ENCODE measurements at places on chromosomes 4 and X. TPM values are rescaled to one million over a fixed set of nuclear protein-coding genes. Genes with fewer than 3 reads are reported as not detected.
A peak's percentile ranks its signal among the peaks of the same experiment; 100 is the strongest.

DNA sequence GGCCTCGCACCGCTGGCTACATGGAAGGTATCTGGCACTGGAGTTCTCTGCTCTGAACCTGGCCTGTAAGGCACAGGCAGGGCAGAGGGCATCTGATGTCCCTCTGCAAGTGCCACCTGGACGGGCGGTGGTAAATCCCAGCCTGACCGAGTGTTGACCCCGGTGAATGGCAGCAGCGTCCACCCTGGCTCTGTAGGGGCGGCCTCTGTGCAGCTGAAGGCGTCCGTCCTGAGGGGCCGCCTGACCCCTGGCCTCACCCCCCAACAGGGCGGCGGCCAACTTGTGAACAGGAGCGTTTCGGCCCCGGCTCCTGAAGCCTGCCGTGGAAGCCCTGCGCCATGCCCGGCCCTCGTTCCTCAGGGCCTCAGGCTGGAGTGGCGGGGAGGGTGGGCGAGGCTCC is 51.4 kb downstream of the CPZ start:
- no peaks in the 10 kb centered on the region for H3K36me3 ChIP-seq
- no peak for DNase-seq
- peaks cover 11% of the 10 kb centered on the region for H3K27me3 ChIP-seq

DNA sequence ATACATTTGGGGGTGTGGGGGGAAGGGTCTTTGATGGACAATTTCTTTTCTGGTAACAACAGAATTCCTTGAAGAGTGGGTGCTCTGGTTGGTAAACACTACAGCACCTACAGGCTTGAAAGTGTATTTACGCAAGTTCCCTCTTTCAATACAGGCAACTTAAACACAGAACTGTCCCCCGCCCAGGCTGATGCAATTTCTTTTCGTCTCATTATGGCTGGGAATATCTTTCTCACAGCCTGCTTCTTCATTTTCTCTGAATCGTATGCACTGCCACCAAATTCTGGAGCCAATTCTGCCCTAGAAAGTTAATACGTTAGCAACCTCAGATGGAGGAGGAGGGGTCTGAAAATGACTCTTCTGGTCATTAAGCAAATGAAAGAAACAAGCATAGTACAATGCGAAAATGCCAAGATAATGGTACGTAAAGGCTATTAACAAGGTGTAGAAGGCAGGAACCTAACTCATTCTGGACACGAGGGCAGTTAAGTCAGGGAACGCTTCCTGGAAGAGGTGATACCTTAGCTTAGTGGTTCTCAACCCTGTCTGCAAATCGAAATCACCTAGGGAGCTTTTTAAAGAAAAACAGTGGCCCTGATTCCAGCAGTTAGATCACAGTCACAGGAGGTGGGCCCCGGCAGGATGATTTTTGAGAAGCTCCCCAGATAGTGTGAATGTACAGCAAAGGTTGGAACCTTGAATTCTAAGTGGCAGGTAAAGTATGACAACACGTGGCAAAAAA is 1.0 kb downstream of the AGA start:
- peak overlapping the region; percentile 80 for H3K27ac ChIP-seq
- peak; percentile 41 for DNase-seq
- peaks cover 16% of the 10 kb centered on the region for H3K4me1 ChIP-seq
- no peaks in the 10 kb centered on the region for H3K27me3 ChIP-seq
- H3K4me3 ChIP-seq = peak overlapping the region; percentile 84

The NUDT11 gene
- 12.4 TPM for total RNA-seq

- DNase-seq = no peak
- no peak overlapping the region for H3K27ac ChIP-seq
- H3K4me1 ChIP-seq = no peaks in the 10 kb centered on the region
- H3K27me3 ChIP-seq = no peaks in the 10 kb centered on the region
Observed at GRCh38 chr4:36835246-36835645, 409.3 kb upstream of the NWD2 start.

- H3K27me3 ChIP-seq = no peaks in the 10 kb centered on the region
- H3K27ac ChIP-seq = no peak overlapping the region
- H3K4me3 ChIP-seq = no peak overlapping the region
- no peak for DNase-seq
Observed at GRCh38 chrX:63439580-63439979, 88.4 kb upstream of the SPIN4 start.

The S100G gene
- total RNA-seq = not detected

DNA sequence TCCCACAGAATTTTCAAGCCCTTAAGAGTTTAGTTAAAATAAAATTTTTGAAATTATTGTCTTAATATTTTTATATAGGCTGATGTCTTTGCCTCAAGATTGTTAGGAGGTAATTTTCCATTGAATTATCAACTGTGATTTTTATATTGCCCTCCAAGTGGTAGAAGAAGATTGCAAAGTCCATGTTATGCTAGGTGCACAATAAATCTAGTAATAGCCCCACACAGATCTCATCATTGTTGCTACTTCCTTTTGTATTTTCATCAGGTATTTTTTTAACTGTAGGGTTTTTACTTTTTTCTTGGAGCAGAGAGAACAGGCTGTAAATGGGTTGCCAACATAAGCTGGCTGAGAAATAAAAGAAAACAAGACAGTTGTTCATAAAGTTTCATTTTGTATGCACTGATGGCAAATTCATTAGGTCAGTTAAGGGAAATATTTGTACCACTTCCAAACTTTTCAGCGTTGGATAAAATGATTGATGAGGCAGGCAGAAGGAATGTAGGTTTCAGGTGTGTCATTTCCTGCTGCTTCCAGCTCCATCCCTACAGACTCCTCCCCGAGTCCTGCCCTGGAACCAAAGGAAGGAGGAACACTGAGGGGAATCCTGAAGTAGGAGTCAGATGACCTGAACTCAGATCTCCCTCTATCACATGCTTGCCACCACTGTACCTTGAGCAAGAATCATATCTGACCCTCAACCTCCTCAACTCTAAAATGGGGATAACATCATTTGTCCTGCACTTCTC is 105.5 kb downstream of the PRRG1 start:
- no peak overlapping the region for H3K27ac ChIP-seq
- H3K36me3 ChIP-seq = no peaks in the 10 kb centered on the region
- no peak overlapping the region for H3K4me3 ChIP-seq
- peaks cover 12% of the 10 kb centered on the region for H3K4me1 ChIP-seq

DNA sequence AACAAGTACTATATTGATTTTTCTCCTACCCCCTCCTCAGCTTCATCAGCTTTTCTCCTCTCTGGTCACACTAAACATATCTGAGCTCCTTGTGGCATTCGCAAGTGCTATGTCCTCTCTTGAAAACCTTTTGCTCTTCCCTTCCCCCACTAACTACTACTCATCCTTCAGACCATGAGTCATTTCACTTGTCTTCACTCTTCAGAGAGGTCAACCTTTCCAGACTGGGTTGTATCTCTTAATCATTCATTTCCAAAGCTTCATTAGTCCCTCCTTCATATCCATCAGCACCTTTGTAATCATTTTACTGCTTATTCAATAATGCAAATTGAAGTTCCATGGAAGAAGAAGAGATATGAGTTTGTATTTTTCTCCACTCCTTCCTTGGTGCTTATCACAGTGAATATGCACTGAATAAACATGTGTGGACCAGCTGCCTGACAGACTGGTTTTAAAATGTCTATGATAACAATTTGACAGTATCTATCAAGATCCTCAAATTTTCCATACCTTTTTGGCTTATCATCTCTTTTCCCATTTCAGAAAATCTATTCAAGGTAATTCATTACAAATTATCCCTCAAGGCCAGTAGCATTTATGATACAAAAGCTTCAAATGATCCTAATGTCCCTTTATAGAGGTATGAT is 28.4 kb downstream of the DDX60L start:
- peak; percentile 53 for DNase-seq
- peaks cover 17% of the 10 kb centered on the region for H3K4me1 ChIP-seq
- no peak overlapping the region for H3K4me3 ChIP-seq
- H3K36me3 ChIP-seq = peaks cover 39% of the 10 kb centered on the region
- no peak overlapping the region for H3K27ac ChIP-seq

The FREM3 gene
- not detected for total RNA-seq

GRCh38 chr4:142984871-142985585 is 138.9 kb upstream of the INPP4B start:
- peak; percentile 61 for DNase-seq
- H3K36me3 ChIP-seq = no peaks in the 10 kb centered on the region
- H3K4me3 ChIP-seq = no peak overlapping the region
- no peaks in the 10 kb centered on the region for H3K4me1 ChIP-seq
- no peak overlapping the region for H3K27ac ChIP-seq

The PHOX2B gene
- not detected for total RNA-seq

GRCh38 chr4:152095701-152096070 is 334.9 kb upstream of the GATB start:
- no peak overlapping the region for H3K4me3 ChIP-seq
- DNase-seq = peak; percentile 45
- no peaks in the 10 kb centered on the region for H3K36me3 ChIP-seq
- H3K4me1 ChIP-seq = 0 out of 2 replicates have a peak, but pooled peaks cover 11% of the 10 kb centered on the region
- no peaks in the 10 kb centered on the region for H3K27me3 ChIP-seq

GRCh38 chr4:9889306-9889705 is 107.9 kb downstream of the DRD5 start:
- DNase-seq = no peak

- H3K36me3 ChIP-seq = no peaks in the 10 kb centered on the region
- H3K27me3 ChIP-seq = peaks cover 8% of the 10 kb centered on the region
- DNase-seq = peak; percentile 15
- H3K4me1 ChIP-seq = no peaks in the 10 kb centered on the region
Observed at GRCh38 chr4:6360385-6360784, 90.7 kb downstream of the WFS1 start.

The NAA11 gene
- not detected for total RNA-seq

GRCh38 chr4:100261346-100261745 is 71.1 kb upstream of the DDIT4L start:
- H3K4me1 ChIP-seq = no peaks in the 10 kb centered on the region
- H3K27me3 ChIP-seq = no peaks in the 10 kb centered on the region
- peak; percentile 12 for DNase-seq
- no peak overlapping the region for H3K4me3 ChIP-seq
- H3K36me3 ChIP-seq = no peaks in the 10 kb centered on the region

GRCh38 chr4:176945334-176945733 is 152.6 kb upstream of the VEGFC start:
- no peak overlapping the region for H3K4me3 ChIP-seq
- H3K36me3 ChIP-seq = no peaks in the 10 kb centered on the region
- DNase-seq = no peak
- no peak overlapping the region for H3K27ac ChIP-seq

GRCh38 chr4:20496068-20496467 is 204.2 kb upstream of the PACRGL start:
- no peaks in the 10 kb centered on the region for H3K27me3 ChIP-seq
- peaks cover 25% of the 10 kb centered on the region for H3K36me3 ChIP-seq
- H3K27ac ChIP-seq = no peak overlapping the region
- H3K4me1 ChIP-seq = peaks cover 26% of the 10 kb centered on the region
- DNase-seq = peak; percentile 46

GRCh38 chrX:46165866-46166265 is 379.4 kb downstream of the ZNF674 start:
- no peaks in the 10 kb centered on the region for H3K27me3 ChIP-seq
- H3K4me1 ChIP-seq = peaks cover 20% of the 10 kb centered on the region
- no peaks in the 10 kb centered on the region for H3K36me3 ChIP-seq
- 0 out of 2 replicates have a peak overlapping the region, but pooled peaks have one; percentile 34 for H3K4me3 ChIP-seq
